Aorta (tissue), 5 donors: ENCODE measurements at places on chromosomes 7 and 10. TPM values are rescaled to one million over a fixed set of nuclear protein-coding genes. Genes with fewer than 3 reads are reported as not detected.

DNA sequence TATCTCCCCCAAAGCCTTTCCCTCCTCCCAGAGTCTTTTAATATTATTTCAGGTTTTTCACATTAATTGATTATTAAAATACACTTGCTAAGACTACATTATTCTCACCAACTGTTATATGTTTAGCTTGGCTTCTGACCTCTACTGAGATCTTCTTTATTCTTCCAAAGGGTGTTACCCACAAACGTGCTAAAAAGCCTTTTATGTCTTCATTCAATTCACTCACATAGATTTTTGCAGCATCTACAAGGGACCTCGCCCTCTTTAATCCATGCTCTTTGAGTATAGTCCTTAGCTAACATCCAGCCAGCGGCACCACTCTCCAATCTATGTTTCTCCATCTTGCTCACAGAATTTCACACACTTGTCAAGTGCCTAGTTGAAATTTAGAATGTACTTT lies 115.9 kb downstream of the HIPK2 start:
- no peak for DNase-seq

DNA sequence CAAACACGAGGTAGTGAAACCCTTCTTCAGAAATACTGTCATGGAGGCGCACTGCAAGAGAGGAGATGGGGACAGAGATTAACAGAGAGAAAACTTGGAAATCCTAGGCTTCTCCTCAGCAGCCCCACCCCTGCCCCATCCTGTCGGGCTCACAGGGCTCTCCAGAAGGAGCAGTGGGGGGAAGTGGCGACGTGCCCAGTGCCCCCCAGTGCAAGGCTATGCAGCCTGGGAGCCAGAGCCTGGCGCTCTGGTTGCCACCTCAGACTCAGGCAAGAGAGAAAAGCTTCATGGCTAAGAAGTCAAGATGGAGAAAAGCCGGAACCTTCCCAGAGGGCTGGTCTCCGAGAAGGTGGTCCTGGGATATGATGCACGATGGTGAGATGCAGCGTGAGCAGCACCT lies 21.2 kb downstream of the CAMK2G start:
- no peak for DNase-seq

GRCh38 chr10:110074298-110074697 lies 66.5 kb downstream of the ADD3 start:
- DNase-seq: no peak

The FRAT2 gene
- total RNA-seq: 5.5 TPM

GRCh38 chr10:2599571-2599970 lies 467.8 kb upstream of the PFKP start:
- no peak for DNase-seq

DNA sequence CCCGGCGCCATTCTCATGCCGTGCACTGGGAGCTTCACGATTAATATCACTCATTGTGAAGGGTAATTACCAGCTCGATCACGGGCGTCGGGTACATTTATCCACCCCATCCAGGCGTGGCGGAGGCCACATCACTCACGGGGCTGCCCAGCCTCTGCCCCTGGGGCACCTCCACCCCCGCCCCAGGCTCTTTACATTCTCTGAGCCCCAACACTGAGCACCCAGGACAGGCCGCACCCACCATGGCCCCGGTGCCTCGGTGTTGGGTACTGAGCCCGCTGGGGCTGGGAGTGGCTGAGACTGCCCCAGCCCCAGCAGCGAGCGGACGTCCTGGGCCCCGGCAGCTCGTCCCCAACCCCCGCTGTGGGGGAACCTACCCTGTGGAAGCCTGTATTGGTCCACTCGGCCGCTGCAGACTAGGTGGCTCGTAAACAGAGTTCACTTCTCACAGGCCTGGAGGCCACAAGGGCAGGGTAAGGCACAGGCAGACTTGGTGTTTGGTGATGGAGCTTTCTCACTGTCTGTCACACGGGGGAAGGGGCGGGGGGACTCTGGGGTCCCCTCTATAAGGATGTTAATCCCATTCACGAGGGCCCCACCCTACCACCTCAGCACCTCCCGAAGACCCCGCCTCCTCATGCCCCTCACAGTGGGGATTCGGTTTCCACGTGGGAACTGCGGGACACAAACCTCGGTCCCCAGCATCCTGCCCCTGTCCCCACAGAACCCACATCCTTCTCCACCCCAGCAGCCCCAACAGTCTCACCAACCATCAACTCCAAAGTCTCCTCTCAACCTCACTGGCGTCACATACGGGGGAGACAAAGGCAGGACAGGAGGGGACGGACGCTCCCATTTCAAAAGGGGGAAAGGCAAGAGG lies 184.1 kb downstream of the ELFN1 start:
- peak; percentile 61 for DNase-seq

DNA sequence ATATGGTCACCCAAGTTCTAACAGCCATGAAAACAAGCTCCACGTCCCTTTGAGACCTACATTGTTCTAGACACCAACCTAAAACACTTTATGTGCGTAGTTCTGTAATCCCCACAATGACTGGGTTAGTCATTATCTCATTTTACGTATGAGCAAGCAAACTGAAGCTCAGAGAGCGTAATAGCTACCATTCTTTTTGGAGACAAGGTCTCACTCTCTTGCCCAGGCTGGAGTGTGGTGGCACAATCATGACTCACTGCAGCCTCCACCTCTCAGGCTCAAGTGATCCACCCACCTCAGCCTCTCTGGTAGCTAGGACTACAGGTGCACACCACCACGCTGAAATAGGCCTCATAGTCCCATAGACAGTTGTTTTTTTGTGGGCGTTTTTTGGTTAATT lies 10.5 kb downstream of the DAGLB start:
- DNase-seq: no peak

The NPSR1 gene
- total RNA-seq: not detected

DNA sequence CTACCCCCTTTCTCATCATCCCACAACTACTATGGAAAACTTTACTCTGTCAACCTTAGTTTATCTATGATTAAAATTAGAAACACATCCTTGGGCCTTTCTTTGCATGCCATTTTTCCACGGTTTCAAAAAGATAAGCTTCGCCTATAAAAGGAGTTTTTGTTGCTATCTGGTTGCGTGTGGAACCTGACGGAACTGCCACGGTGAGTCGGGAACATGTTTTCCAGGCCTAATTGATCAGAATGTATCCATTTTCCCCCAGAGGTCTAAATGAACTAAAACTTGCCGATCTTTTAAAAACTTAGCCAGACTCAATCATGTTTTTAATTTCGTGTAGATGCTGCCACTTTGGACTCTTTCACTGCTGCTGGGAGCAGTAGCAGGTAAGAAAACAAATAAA lies at the start of gene PNLIP:
PNLIP (plus strand) TSS at position 176 of the 400 bp plus-strand sequence; CDS start at position 338, 162 bp downstream.
- no peak for DNase-seq

The CCDC136 gene
- 29.5 TPM for total RNA-seq

The PIP gene
- not detected for total RNA-seq

DNA sequence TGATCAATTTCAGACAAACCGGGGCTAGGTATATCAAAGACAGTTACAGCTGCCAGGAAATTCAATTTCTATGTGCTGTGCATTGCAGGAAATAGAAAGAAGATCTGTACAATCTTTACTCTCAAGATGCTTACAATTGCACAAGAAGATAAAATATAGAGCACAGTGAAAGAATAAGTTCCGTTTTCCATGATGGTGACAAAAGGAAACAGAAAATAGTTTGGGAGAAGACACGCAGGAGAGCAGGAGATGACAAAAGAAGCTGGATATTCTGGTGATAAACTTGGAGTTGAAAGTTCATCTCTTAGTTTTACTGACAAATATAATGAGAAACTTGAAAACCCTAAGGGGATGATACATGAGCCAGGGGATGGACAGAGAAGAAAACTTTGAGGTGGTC lies 646.0 kb downstream of the PARD3 start:
- no peak for DNase-seq

The PLXDC2 gene
- 87.1 TPM for total RNA-seq

The EGR2 gene
- 23.0 TPM for total RNA-seq
